NCI-H187 treated with DMSO at 0.1 percent for 48 hours (cell line): ENCODE measurements at places on chromosomes 12 and 14.
A peak's percentile ranks its signal among the peaks of the same experiment; 100 is the strongest.

GRCh38 chr14:87883750-87884149, 109.2 kb downstream of the GALC start:
- DNase-seq: no peak

- peak; percentile 41 for DNase-seq
Observed at GRCh38 chr14:77923131-77923936, 123.4 kb downstream of the ADCK1 start.

- DNase-seq: no peak
Observed at GRCh38 chr14:69522026-69522425, 37.5 kb downstream of the PLEKHD1 start.

GRCh38 chr14:51018521-51018920, 74.2 kb upstream of the PYGL start:
- DNase-seq: no peak

- no peak for DNase-seq
Observed at GRCh38 chr14:90534091-90534837, 137.4 kb downstream of the CALM1 start.

GRCh38 chr12:118734266-118734665, 247.1 kb upstream of the SRRM4 start:
- no peak for DNase-seq

DNA sequence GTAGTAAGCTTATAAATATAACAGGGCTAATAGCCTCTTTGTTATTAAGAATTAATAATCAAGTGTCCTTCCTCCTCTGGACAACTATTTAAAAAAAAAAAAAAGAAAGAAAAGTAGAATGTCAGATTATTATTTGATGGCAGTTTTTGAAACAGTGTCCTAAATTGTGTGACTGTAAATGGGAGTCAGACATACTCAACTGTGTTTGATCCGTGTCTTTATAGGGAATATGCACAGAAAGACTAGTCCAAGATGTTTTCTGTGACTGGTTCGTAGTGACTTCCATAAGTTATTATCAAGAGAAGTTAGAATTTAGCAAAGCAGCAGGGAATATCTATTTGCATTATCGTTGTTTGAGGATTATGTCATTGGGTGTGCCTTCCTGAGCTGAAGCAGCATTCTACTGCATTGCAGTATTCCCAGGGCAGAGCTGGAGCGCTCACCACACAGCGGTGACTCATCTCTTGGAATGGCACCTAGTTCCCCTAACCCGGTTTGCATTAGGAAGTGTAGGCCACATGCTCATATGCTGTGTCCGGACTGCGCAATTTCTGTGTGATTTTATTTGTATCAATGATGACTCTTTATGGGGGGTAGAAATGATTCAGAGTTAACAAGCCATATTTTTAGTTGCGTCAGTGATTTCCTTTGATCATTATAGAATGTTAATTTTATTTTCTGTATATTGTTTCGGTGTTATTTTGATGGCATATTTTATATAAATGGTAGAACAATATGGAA, 7.9 kb downstream of the DYNC1H1 start:
- no peak for DNase-seq

GRCh38 chr14:69318241-69318640, 58.3 kb downstream of the GALNT16 start:
- no peak for DNase-seq
